ENCODE measurements at places on chromosomes 4 and X.

- DNase-seq: no peak
Measured at GRCh38 chr4:77284036-77284435, 127.0 kb downstream of the CCNG2 start.

GRCh38 chrX:133171962-133172708 lies 46.0 kb downstream of the TFDP3 start:
- DNase-seq: no peak

- DNase-seq: peak; percentile 90
Measured at GRCh38 chr4:123599920-123600810, 203.6 kb downstream of the SPRY1 start.

GRCh38 chrX:50622751-50623150 lies 152.1 kb upstream of the DGKK start:
- no peak for DNase-seq

DNA sequence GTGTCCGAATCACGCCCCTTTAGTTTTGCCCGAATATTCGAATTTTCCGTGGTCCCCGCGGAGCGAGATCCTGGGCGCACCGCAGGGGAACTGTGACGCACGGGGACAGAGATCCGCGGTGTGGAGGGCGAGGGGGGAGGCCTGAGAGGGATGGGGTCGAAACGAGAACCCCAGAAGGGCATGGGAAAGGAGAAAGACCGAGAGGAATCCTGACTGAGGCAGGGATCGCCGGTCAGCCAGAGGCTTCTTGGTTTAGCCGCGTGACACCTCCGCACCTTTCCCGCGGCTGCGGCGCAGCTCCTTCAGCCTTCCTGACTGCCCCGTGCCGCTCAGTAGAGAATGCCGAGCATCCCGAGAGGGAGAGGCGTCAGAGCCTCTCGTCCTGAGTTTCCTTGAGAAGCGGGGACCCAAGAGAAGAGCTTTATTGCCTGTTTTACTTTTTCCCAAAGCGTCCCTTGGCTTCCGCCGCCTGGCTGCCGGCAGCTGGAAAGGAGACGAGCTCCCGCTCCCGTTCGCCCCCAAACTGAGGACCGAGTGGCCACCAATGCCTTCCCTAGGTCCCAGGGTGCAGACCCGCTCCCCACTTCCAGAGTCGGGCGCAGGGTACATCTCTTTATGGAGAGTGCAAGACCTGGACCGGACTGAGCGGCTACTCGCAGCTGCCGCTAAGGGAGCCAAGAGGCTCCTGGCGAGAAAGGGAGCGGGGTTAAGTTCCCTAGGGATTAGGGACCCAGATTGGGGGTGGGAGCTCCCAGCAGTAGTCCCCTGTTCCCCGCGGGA lies 911 bp upstream of the GPR50 start:
- DNase-seq: no peak

DNA sequence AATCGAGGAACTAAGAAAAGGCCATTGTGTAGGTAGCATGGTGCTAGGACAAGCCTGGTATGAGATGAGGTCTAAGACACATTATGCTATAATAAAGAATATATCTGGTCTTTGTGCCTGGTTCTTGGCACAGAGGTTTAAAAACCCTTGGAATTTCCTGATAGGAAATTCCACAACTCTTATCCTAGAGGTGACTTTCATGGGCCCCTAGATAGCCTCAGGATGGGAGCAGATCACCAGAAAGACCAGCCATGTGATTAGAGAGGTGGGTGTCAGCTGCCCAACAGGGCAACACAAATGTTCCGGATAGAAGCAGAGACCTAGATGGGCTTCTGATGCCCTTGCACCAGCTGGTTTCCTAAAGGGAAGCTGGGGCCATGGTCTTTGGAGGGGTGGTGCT lies 107.2 kb downstream of the SCD5 start:
- no peak for DNase-seq

DNA sequence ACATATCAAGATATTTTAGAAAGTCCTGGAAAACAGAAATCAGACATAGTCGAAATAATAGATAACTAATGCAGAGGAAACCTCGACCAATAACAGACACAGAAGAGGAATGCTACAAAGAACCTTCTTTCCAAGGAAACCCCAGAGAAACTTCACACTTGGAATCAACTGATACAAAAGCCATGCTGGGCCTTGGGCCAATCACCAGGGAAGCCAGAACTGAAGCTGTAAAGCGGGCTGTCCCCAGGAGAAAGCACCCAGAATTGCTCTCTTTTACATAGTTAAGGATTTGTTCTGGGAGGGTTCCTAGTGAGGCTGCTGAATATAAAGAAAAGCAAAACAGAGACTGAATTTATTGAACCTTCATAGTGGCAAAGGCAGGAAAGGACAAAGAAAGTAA lies 100.5 kb downstream of the PRDM5 start:
- DNase-seq: no peak

DNA sequence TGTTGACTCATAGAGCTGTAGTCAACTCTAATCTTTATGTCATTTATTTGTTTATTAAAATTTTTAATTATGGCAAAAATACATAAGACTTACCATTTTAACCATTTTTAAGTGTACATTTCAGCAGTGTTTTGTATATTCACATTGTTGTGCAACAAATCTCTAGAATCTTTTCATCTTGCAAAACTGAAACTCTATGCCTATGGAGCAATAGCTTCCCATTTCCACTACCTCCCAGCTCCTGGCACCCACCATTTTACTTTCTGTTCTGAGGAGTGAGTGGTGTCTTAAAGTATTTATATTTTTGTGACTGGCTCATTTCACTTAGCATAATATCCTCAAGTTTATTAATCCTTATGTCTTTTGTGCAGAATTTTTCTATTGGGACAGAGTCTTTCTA lies 181.0 kb downstream of the GPAT3 start:
- DNase-seq: no peak

DNA sequence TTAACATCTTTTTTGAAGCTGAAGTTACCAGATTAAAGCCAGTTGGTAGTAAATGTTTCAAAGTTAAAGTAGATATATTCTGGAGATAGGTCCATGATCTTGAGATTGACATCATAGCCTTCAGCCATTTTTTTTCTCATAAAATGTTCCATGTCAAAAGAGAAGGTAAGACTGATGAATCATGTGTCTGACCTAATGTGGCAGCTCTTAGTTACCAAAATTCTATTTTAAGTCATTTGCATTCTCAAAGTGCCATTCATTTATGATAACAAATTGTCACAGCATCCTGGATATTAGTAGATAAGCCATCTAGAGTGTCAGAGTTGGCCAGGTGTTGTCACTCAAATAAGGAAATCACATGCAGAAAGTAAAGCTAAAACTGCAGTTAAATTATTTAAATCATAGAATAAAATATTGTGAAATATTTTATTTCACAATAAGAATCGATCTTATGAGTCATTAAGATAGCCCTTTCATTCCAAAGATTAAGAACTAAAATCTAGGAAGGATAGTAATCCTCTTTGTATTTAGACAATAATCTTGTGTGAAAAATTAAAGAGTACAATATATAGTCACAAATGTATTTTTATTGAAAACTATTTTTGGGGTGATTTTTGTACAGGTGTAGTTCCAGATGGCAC lies 65.7 kb upstream of the ADAD1 start:
- DNase-seq: no peak

DNA sequence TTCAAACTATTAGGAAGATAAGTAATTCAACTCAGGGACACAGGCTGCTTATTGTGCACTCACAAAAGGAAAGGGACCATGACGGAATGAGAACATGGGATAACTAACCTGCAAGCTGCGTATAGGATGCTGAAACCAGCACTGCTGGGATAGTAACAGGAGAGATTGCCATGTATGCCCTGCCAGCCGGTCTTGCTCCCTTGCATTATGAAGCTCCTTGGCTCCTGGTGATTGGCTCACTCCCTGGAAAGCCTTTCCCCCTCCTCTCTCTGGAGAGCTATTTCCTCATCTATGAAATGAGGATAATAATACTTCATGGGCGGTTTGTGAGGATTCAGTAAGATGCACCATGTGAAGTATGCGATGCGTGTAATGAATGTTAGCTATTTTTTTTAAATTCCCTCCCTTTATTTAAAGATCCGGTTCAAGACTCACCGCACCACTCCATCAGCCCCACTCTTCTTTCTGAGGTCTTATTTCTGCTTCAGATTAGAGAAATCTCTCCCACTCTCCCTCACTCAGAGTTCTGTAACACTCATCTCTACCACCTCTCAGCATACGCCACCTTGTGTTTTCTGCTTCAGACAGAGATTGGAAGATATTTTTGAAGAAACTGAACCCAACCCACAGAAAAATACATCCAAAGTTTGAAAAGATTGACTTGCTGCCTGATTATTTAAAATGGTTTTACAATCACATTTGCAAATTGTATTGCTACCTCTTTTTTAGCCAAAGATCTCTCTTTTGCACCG lies 18.4 kb downstream of the MSMO1 start:
- DNase-seq: no peak

DNA sequence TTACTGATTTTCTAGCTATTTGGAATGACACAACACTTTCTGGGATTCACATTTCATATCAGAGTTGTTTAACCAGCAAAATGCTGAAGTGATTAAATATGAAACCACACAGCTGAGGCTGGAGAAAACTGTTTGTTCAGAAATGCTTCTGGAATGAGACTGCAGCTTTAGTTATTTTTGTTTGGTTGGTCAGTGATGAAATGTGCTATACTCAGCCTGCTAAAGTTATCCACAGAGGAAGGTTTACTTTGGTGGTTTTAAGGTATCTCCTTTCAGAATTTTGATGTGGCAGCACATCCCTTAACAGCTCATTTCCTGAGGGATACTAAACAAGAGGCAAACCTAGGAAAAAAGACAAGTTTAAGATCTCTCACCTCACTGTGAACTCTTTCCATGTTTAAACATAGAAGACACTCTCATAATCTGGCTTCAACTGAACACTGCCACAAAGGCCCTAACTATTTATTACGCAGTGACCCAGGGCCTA lies 106.6 kb upstream of the PDE5A start:
- no peak for DNase-seq

- DNase-seq: no peak
Measured at GRCh38 chrX:1475881-1476280, 23.2 kb upstream of the ASMTL start.

- DNase-seq: no peak
Measured at GRCh38 chrX:125947501-125947900, 218.6 kb downstream of the DCAF12L2 start.

GRCh38 chr4:81923140-81923539 lies 450.7 kb downstream of the HNRNPD start:
- no peak for DNase-seq

GRCh38 chr4:8181844-8182243 lies 17.2 kb upstream of the SH3TC1 start:
- no peak for DNase-seq

GRCh38 chr4:44806071-44806470 lies 79.7 kb upstream of the GNPDA2 start:
- DNase-seq: no peak

DNA sequence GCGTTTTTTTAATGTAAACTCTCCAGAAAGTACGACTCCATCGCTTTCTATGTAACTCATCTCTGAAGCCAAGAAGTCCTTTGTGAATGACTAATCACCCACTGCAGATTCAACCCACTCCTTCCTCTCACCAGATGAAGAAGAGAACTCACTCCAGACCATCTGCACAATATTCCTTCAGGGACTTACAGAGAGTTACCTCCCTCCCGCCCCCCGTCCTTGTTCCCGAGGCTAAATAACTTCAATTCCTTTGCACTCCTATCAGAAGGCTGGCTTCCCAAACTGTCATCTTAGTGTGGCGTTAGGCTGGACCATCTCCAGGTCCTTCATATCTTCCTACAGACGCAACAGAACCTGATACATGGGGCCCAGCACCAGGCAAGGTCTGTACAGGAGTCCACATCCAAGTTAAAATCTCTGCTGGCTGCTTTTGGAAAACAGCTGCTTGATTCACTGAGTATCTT lies 82.4 kb downstream of the AFAP1 start:
- DNase-seq: no peak

DNA sequence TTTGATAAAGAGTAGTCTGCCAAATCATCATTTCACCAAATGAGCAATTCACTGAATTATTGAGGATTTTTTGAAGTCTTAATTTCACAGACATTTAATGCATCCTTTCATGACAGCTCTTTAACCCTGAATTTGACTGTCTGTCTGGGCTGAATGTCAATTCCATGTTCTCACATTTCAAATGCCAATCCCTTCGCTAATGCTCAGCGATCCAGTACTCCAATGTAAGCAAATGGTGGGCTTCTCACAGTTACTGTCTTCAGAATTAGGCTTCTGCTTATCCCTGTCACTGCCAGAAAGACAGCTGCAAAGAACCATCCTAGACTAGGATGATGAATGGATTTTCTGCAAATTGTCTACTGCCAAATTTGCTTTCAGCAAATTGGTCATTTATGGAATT lies 36.2 kb upstream of the USP38 start:
- DNase-seq: no peak

DNA sequence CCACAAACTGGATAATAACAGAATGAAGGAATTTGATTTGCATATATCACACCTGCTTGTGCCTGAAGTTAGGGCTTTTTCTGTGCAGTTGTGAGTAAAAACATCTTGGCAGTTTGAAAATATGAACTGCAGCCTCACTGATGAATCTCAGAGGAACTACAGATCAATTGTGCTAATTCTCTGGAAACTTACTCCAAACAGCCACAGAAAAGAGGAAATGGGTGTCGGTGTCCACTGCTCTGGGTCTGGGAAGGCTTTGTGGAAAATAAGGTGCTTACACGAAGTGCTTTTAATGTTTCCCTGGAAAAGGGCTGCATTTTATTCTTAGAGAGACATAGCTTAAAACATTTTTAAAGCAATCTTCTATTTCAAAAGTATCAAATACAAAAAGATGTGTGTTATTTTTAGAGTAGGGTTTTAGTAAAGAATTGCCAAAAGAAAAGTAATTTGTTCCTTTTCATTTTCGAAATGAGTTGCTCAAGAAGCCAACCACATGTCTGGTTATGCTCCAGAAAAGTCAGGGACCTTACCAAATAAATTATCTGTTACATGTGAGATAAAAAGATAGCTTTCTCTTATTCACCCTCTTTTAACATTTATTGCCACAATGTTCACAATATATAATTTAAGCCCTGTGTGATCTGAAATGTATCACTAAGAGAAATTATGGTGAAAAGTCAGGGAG lies 240.1 kb downstream of the FRAS1 start:
- DNase-seq: no peak

DNA sequence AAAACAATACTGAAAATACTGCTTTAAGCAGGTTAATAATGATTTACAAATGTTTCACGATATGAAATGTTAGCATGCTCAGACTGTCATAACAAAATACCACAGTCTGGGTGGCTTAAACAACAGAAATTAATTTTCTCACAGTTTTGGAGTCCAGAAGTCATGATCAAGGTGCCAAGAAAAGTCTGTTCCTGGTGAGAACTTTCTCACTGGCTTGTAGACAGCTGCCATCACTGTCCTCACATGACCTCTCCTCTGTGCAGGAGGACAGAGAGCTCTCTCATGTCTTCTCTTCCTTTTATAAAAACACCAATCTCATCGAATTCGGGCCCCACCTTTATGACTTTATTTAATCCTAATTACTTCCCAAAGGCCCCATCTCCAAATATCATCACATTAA lies 426.7 kb downstream of the KLHL13 start:
- DNase-seq: no peak

- DNase-seq: no peak
Measured at GRCh38 chr4:15516494-15516893, 46.8 kb downstream of the CC2D2A start.

DNA sequence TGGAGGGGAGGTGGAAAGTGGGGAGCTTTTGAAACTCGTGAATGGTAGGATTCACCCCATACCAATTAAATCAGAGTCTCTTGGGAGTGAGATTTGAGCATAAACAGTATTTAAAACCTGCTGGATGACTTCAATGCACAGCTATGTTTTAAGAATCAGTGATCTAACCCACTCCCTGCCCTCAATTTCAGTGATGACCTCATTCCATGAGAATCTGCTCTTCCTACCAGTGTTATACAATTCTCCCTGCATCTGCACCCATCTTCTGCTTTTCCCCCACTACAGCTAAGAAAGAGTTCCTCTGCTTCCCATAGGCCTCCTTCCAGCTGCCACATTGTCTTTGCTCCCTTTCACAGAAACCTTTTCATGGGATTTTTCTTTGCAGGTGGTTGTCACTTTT lies 18.3 kb upstream of the H2AZ1 start:
- no peak for DNase-seq

Data from DMS153 (cell line).